MCF 10A (cell line): ENCODE measurements at places on chromosomes 4 and X. TPM values are rescaled to one million over a fixed set of nuclear protein-coding genes. Genes with fewer than 3 reads are reported as not detected.

Gene NDST3
- not detected in 2 replicates for total RNA-seq

Gene CT83
- not detected in 2 replicates for total RNA-seq

Gene AKAP14
- not detected in 2 replicates for total RNA-seq

Gene MSMO1
- 80.4 and 94.9 TPM in 2 replicates for total RNA-seq

Gene SPACA5
- not detected in 2 replicates for total RNA-seq

Gene AKAP17A
- total RNA-seq = 76.2 TPM in 2 replicates

Gene FGD1
- total RNA-seq = 13.9 and 15.6 TPM in 2 replicates

DNA sequence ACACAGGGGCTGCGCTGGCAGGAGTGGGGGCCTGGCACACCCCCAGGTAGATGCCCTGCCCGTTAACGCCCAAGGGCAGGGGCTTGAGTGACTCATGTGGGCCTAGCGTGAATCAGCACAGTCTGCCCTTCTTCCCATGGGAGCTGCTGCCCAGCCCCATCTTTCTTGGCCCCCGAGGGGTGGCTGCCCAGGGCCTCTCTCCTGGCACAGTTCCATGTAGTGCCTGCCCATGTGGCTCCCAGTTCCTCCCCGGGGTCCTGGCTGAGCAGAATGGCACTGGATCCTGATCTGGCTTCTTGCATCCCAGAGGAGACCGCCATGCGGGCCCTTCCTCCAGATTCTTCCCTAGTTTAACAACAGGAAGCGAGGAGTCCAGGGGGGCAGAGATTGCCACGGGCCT, 2.1 kb upstream of the AVPR2 start:
- H3K27ac ChIP-seq = no peak overlapping the region
- H3K36me3 ChIP-seq = no peaks in the 10 kb centered on the region
- peaks cover 12% of the 10 kb centered on the region for H3K4me1 ChIP-seq
- H3K27me3 ChIP-seq = peaks cover 58% of the 10 kb centered on the region
- H3K4me3 ChIP-seq = no peak overlapping the region
- peak; percentile 41 for DNase-seq

- H3K27ac ChIP-seq = no peak overlapping the region
- peaks cover 10% of the 10 kb centered on the region for H3K4me1 ChIP-seq
- H3K36me3 ChIP-seq = peaks cover 12% of the 10 kb centered on the region
- H3K4me3 ChIP-seq = no peak overlapping the region
Observed at GRCh38 chr4:148015468-148015867, 283.6 kb downstream of the ARHGAP10 start.

- H3K27ac ChIP-seq = no peak overlapping the region
- DNase-seq = no peak
- H3K36me3 ChIP-seq = no peaks in the 10 kb centered on the region
- H3K4me1 ChIP-seq = no peaks in the 10 kb centered on the region
Observed at GRCh38 chr4:139753686-139754085, 88.1 kb downstream of the MGST2 start.

- H3K27me3 ChIP-seq = no peaks in the 10 kb centered on the region
- H3K4me1 ChIP-seq = no peaks in the 10 kb centered on the region
- no peak for DNase-seq
- no peak overlapping the region for H3K4me3 ChIP-seq
- H3K36me3 ChIP-seq = peaks cover 12% of the 10 kb centered on the region
- H3K27ac ChIP-seq = no peak overlapping the region
Observed at GRCh38 chr4:185987961-185988627, 80.9 kb upstream of the TLR3 start.

DNA sequence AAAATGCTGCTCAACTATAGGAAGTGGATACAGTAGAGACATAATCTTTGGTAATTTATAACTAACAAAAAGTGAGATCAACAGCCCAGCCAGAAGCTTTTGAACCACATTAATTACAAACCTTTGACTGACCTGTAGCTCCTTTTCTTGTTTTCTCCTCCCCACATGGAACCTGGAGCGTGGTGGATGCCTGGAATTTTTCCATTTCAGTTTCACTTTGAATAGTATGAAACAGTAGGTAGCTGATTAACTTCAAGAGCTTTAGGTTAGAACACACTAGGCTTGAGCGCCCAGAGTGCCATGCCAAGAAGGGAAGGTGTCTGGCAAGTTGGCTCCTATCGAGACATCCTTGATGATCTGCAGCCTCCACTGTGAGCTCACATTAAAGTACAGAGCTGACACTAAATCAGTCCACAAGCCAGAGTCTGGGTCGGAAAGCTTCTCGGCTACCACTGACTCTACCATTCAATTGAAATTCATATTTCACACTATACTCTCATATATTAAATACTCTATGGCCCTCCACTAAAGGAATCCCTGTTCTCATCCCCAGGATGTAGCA, 143.4 kb downstream of the GLRA2 start:
- peaks cover 44% of the 10 kb centered on the region for H3K27me3 ChIP-seq
- no peak overlapping the region for H3K4me3 ChIP-seq
- H3K4me1 ChIP-seq = peaks cover 16% of the 10 kb centered on the region
- no peaks in the 10 kb centered on the region for H3K36me3 ChIP-seq
- DNase-seq = no peak
- H3K27ac ChIP-seq = no peak overlapping the region

DNA sequence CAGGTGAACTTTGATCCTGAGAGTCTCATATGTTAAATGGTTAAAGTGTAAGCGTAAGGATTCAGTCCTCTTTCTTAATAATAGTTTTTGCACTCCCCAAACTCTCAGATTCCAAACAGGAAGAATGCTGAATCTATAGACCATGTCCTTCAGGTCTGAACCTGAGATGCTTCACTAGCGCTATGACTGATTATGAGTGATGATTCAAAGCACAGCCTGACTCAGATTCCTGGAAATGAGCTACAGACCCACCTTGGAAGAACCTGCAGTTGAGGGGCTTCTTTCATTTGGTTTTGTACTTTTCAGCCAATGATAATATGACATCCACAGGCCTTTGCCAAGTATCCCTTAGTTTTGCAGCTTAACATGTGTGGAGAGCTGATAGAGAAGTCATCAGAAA, 1.4 kb downstream of the EDNRA start:
- H3K27ac ChIP-seq = no peak overlapping the region
- no peaks in the 10 kb centered on the region for H3K27me3 ChIP-seq
- H3K4me1 ChIP-seq = peaks cover 16% of the 10 kb centered on the region
- no peak overlapping the region for H3K4me3 ChIP-seq
- peak; percentile 17 for DNase-seq

- peaks cover 39% of the 10 kb centered on the region for H3K4me1 ChIP-seq
- H3K27me3 ChIP-seq = no peaks in the 10 kb centered on the region
- H3K4me3 ChIP-seq = no peak overlapping the region
- DNase-seq = no peak
- no peak overlapping the region for H3K27ac ChIP-seq
Observed at GRCh38 chr4:144578681-144579080, 67.3 kb upstream of the HHIP start.

GRCh38 chr4:188596021-188596420, 456.8 kb downstream of the TRIML1 start:
- H3K27ac ChIP-seq = no peak overlapping the region
- no peaks in the 10 kb centered on the region for H3K36me3 ChIP-seq
- DNase-seq = peak; percentile 5
- no peaks in the 10 kb centered on the region for H3K27me3 ChIP-seq
- no peak overlapping the region for H3K4me3 ChIP-seq
- peaks cover 7% of the 10 kb centered on the region for H3K4me1 ChIP-seq

- no peaks in the 10 kb centered on the region for H3K36me3 ChIP-seq
- no peaks in the 10 kb centered on the region for H3K27me3 ChIP-seq
- no peak overlapping the region for H3K4me3 ChIP-seq
- no peaks in the 10 kb centered on the region for H3K4me1 ChIP-seq
- H3K27ac ChIP-seq = no peak overlapping the region
Observed at GRCh38 chr4:152236519-152237056, 299.3 kb downstream of the FBXW7 start.

DNA sequence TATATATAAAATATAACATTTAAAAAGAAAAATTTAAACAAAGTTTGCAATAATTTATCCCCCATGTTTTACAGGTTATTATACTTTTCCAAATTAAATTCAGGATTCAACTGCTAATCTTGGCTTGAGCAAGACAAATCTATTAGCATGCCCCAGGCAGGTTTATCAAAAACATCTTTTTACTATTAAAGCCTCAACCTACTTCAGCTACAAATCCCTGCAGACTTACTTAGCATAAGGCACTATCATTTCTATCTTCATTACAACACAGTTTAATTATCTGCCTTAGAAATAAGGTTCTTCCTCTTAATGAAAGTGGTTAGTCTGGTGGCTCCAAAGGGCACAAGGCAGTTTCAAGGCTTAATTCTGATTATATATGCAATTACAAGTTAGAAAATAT, 477.6 kb downstream of the PACRGL start:
- DNase-seq = no peak
- H3K36me3 ChIP-seq = no peaks in the 10 kb centered on the region
- no peak overlapping the region for H3K4me3 ChIP-seq
- H3K27me3 ChIP-seq = no peaks in the 10 kb centered on the region
- no peak overlapping the region for H3K27ac ChIP-seq

- H3K27ac ChIP-seq = peak overlapping the region; percentile 4
- peaks cover 21% of the 10 kb centered on the region for H3K36me3 ChIP-seq
- peak; percentile 5 for DNase-seq
Observed at GRCh38 chrX:77628294-77629025, 157.6 kb downstream of the ATRX start.

GRCh38 chr4:131974730-131975129, 1174.4 kb upstream of the PCDH10 start:
- no peak for DNase-seq
- no peak overlapping the region for H3K4me3 ChIP-seq
- peaks cover 5% of the 10 kb centered on the region for H3K36me3 ChIP-seq
- H3K4me1 ChIP-seq = no peaks in the 10 kb centered on the region
- no peaks in the 10 kb centered on the region for H3K27me3 ChIP-seq

DNA sequence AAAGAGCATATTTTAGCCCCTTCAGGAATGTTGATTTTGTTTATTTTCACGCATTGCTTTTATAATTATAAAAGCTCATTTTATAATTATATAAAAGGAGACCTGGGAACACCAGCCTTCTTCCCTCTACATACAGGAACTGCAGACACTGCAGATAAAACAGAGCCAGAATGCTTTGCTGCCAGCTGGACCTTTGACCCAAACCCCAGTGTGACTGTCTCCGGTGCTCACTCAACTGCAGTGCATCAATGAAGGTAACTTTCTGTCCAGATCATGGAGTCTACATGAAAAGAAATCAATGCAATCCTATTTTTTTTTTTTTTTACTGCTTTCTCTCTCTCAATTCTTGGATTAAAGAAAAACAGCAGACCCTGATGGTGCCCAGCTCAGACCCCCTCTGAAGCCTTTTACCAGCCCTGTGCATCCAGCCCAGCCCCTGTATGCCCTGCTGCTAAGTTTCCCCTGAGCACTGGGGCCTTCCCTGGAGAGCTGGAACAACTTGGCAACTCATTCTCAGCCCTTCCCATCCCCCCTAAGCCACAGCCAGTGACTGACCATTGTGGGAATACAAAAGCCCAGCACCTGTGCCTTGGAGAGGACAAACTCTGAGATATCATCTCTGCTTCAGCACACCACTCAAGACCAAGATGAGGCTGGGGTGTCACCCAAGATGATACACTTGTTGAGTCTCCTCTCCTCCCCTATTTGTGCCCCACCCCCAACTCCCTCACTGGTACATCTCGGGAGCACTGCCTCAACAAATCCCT, 182.1 kb downstream of the EVC2 start:
- H3K27me3 ChIP-seq = no peaks in the 10 kb centered on the region
- H3K27ac ChIP-seq = no peak overlapping the region
- H3K4me1 ChIP-seq = no peaks in the 10 kb centered on the region
- H3K4me3 ChIP-seq = no peak overlapping the region

DNA sequence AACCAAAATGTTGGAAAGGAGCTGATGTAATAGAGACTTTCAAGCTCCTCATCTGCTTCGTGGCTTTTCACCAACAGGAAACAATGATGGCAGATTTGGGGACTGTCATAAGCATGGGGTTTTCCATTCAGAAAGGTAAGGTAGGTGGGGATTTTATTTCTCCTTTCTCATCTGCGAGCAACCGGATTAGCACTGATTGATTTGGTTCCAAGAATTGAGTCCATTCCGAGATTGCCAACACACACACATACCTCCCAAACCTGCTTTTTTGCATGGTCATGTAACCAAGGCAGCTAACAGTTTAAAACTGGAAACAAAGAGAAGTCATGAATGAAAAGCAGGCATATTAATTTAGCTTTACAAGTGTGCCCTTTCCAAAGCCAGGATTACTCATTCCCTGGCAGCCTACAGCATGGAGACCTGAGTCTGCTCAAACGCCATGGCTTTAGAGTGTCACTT, 63.0 kb upstream of the LNX1 start:
- peaks cover 56% of the 10 kb centered on the region for H3K4me1 ChIP-seq
- no peaks in the 10 kb centered on the region for H3K27me3 ChIP-seq
- no peaks in the 10 kb centered on the region for H3K36me3 ChIP-seq
- peak; percentile 28 for DNase-seq
- no peak overlapping the region for H3K27ac ChIP-seq

- no peak overlapping the region for H3K4me3 ChIP-seq
- peak; percentile 5 for DNase-seq
- no peak overlapping the region for H3K27ac ChIP-seq
- H3K4me1 ChIP-seq = no peaks in the 10 kb centered on the region
- H3K27me3 ChIP-seq = no peaks in the 10 kb centered on the region
Observed at GRCh38 chr4:23981328-23981727, 91.5 kb upstream of the PPARGC1A start.

- no peaks in the 10 kb centered on the region for H3K27me3 ChIP-seq
- no peak overlapping the region for H3K4me3 ChIP-seq
- peak; percentile 49 for DNase-seq
- H3K36me3 ChIP-seq = no peaks in the 10 kb centered on the region
- peaks cover 7% of the 10 kb centered on the region for H3K4me1 ChIP-seq
Observed at GRCh38 chr4:110480031-110480549, 4.1 kb downstream of the ENPEP start.

- H3K4me3 ChIP-seq = no peak overlapping the region
- H3K27me3 ChIP-seq = no peaks in the 10 kb centered on the region
Observed at GRCh38 chrX:9153300-9153699, 119.4 kb upstream of the FAM9B start.

DNA sequence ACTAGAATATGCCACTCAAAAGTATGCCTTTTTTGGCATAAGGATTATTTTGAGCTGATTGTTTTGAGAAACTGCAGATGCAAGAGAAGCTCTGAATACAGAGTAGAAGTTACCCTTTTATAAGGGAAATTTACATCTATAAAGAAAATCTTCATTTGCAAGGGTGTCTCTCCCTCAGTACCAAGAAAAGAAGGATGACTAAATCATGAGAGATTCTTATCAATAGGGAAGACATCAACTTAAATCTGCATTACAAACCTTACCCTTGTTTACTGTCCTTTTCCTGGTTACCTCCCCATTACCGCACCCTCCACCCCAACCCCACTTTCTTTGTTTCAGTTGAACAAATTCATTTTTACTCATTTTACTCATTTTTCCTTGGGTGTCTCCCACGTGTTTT, 62.5 kb downstream of the RLIM start:
- peaks cover 9% of the 10 kb centered on the region for H3K27me3 ChIP-seq
- H3K4me3 ChIP-seq = no peak overlapping the region
- DNase-seq = no peak
- H3K36me3 ChIP-seq = no peaks in the 10 kb centered on the region
- no peaks in the 10 kb centered on the region for H3K4me1 ChIP-seq
- no peak overlapping the region for H3K27ac ChIP-seq

- H3K4me1 ChIP-seq = no peaks in the 10 kb centered on the region
- H3K36me3 ChIP-seq = no peaks in the 10 kb centered on the region
- no peak overlapping the region for H3K27ac ChIP-seq
- peak; percentile 23 for DNase-seq
Observed at GRCh38 chrX:83916525-83916924, 55.6 kb downstream of the CYLC1 start.

GRCh38 chrX:38275615-38276014, 51.7 kb downstream of the RPGR start:
- H3K36me3 ChIP-seq = peaks cover 8% of the 10 kb centered on the region
- H3K4me3 ChIP-seq = no peak overlapping the region
- H3K4me1 ChIP-seq = peaks cover 21% of the 10 kb centered on the region
- peak overlapping the region; percentile 13 for H3K27ac ChIP-seq
